ENCODE measurements at places on chromosomes 13 and 19. TPM values are rescaled to one million over a fixed set of nuclear protein-coding genes. Genes with fewer than 3 reads are reported as not detected.

DNA sequence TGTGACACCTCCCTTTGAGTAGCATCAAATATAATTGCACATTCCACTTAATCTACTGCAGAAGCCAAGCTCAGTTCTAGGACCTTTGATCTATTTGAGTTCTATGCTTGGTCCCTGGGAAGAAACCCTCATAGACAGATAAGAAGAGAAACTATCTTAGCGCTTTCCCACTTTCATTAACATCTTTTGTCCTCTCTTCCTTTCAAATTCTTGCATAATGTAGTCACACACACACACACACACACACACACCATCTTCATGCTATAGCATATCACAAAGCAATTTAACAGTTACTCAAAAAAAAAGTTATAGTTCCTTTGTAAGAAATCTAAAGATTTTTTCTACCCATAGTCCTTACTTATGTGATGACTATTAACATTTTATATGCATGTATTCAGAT, 735.9 kb upstream of the PCDH9 start:
- DNase-seq, result no peak

GRCh38 chr13:75628801-75629200, 7.3 kb upstream of the LMO7 start:
- no peak for DNase-seq

- no peak for DNase-seq
Observed at GRCh38 chr13:28137596-28137995, 749 bp upstream of the PAN3 start.

DNA sequence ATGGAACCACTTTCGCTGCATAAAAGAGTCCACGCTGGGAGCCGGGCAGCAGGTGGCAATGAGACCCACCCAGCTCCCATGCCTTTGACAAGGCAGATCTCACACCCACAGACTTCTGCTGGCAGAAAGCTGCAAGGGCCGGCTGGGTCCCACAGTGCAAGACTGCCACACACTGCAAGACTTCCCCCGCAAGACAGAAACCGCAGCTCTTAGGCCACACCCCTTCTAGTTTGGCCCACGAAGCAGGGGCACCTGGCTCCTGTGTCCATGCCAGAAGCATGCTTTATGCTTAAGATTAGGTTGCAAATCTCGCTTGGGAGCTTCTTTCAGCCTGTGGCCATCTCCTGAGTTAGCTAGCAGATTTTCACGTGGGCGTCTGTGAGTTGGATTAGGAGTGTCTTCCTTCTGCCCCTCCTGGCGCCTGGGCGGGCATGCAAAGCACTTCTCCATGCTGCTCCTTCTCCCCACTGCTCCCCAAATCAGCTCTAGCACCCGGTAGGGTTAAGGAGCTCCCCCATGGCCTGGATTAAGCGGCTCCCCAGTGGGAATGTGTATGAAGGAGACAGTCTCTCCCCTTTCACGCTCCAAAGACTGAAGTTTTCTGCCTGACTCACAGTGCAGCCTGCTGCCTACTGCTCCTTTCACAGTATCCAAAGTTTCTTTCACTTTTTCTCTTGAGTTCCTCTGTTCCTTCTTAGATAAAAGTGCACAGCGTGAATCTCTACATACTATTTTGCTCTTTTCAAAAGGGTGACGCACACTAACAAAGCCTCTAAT, 17.7 kb downstream of the GPC6 start:
- DNase-seq, result no peak

EFNA2 gene
- polyA plus RNA-seq, result not detected

- no peak for DNase-seq
Observed at GRCh38 chr13:47327861-47328260, 431.0 kb upstream of the HTR2A start.

- DNase-seq, result no peak
Observed at GRCh38 chr19:2631213-2631821, 71.2 kb downstream of the GNG7 start.

GRCh38 chr13:114079601-114080536, 52.6 kb downstream of the RASA3 start:
- peak; percentile 28 for DNase-seq

AMH gene
- polyA plus RNA-seq, result 0.10 TPM

USHBP1 gene
- 12.4 TPM for polyA plus RNA-seq

DNA sequence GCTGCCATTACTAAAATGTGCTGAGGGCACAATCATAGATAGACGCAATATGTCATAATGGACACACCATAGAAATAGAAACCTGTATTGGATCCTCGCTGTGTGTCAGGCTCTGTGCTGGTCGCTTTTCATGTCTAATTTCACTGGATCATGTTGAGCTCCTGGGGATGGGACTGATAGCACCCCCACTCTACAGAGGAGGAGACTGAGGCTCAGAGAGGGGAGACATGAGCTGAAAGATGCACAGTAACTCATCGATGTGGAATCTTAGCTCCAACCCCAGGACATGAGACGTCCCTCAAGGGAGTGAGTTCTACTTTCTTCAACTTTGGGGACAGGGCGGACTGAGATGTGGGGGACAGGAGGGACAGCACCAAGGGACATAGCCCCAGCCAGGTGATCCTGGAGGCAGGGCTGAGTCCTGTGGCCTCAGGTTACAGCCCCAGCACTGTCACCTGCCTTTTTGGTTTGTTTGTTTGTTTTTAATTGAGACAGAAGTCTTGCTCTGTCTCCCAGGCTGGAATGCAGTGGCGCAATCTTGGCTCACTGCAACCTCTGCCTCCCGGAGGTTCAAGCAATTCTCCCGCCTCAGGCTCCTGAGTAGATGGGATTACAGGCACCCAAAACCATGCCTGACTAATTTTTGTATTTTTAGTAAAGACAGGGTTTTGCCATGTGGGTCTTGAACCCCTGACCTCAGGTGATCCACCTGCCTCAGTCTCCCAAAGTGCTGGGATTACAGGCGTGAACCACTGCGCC, 6.6 kb upstream of the GIPC1 start:
- no peak for DNase-seq

DEDD2 gene
- 18.3 TPM for polyA plus RNA-seq

DNA sequence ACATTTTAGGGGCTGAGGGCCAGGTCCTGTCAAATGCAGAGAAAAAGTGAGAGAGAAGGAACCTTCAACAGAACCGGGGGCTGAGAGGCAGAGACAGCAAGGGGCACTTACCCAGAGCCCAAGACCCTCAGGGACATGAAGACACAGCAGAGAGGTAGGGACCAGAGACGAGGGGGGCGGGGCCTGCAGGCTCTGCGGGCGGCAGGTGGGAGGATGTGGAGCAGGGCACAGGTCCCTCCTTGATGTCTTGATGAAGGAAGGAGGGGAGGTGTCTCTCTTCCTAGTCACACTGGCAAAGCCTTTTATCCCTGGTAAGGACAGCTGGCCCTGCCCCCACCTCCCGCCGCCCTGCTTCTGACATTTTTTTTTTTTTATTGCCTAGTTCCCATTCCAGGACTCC, at the start of gene KLK14:
TSS of gene KLK14 (minus strand) at position 277 of the 400 bp plus-strand sequence. CDS start at position 4, 273 bp downstream.
- DNase-seq, result no peak

- DNase-seq, result no peak
Observed at GRCh38 chr19:33473653-33474305, 47.8 kb downstream of the PEPD start.

FGF14 gene
- polyA plus RNA-seq, result 0.80 TPM

PPP2R1A gene
- 294 TPM for polyA plus RNA-seq

DNA sequence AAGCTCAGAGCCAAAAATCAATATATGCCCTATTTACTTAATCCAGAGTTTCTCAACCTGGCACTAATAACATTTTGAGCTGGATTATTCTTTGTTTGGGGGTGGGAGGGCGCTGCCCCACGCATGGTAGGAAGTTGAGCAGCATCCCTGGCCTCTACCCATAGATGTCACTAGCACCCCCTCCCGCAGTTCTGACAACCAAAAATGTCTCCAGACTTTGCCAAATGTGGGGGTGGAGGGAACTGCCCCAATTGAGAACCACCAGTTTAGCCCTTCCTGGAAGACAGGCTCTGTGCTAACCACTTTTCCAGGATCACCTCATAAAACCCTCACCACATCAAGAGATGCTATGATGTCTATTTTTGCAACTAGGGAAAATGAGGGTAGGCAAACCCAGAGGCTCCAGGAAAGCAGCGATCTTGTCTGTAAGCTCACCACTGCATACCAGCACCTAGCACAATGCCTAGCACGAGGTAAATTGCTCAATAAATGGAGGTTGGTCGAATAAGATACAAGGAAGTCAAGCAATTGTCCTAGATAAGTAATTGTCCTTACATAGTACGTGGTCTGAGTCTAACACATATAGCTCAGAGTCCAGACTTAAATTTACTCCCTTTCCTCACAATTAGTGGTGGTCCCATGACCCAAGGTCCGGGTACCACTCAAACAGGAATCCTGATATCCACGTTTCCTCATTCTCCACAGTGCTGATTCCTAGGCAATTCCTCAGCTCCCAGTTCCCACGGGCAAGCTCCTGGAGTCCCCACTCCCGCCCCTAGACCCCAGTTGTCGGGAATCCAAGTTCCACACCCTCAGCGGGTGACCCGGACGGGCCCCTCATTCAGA, 892 bp downstream of the TRIR start:
- no peak for DNase-seq

- DNase-seq, result no peak
Observed at GRCh38 chr19:8224394-8225145, 15.4 kb downstream of the CERS4 start.

CHERP gene
- polyA plus RNA-seq, result 11.6 TPM

DNA sequence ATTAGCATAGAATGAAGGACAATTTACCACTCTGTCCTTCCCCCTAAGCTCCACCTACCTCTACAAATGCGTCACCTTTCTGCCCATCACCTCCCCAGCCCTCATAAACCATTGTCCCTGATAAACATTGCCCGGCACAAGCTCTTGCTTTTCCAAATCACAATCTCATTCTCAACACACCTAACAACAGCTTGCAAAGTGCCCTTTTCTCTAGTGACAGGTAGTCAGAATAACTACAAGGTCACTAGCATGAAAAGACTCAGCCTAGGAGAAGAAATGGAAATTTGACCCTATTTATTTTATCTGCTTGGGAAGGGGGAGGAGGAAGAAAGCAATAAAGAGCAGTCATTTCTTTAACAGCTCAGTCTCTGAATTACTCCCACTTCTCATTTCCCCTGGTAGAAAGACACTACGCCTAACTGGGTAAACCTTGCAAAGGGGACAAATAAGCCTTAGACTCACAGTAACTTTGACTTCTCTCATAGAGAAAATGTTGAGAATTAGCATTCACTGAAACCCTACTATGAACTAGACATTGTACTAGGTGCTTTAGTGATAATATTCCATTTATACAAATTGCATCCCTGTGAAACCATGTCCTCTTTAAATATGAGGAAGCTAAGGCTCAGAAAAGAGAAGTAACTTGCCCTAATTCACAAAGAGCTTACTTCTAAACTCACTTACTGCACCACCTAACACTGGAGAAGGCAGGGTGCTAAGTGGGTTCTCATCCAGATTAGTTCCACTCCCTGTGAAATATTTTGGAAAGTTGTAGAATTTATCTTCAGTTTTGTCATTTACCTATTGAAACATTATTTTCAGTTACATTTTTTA, 116.2 kb upstream of the FNDC3A start:
- no peak for DNase-seq

- DNase-seq, result no peak
Observed at GRCh38 chr13:21100994-21101757, 39.8 kb upstream of the LATS2 start.

ELOF1 gene
- polyA plus RNA-seq, result 70.3 TPM

SIAH3 gene
- polyA plus RNA-seq, result not detected

FOSB gene
- 1.4 TPM for polyA plus RNA-seq

ITGBL1 gene
- polyA plus RNA-seq, result 0.15 TPM

DNA sequence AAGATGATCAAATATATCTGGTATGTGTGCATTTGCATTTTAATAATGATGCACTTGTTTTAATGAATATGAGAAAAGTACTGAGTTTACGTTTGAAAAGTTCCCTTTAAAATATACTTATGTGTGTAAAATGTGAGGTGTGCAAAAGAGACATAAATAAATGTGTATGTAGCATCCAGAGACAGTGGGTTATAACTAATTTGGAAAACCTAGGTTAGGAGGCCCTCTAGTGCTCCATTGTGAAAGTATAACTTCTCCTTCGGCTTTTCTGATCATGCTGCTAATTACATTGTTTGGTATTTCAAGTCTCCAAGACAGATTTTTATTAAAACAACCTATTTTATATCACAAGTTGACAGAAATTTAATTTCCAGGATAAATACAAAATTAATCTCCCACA, 30.1 kb downstream of the SCEL start:
- DNase-seq, result no peak

ZNF793 gene
- 4.9 TPM for polyA plus RNA-seq

DNA sequence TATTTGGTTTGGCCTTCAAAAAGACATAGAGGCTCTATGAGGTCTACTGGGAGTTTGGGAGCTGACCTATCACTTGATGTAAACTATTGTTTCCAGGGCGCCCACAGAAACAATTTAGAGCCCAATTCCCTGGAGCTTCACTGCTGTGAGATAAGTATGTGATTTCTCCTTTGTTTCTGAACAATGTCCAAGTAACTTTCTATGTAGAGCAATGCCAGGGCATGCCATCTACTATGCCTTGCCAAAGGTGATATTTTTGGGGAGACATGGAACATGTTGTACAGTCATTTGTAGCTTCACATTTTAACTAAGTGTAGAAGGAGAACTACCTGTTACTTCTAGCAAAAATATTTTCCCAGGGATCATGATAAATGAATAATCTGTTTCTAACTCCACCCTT, 872.6 kb downstream of the GPC5 start:
- no peak for DNase-seq

DNA sequence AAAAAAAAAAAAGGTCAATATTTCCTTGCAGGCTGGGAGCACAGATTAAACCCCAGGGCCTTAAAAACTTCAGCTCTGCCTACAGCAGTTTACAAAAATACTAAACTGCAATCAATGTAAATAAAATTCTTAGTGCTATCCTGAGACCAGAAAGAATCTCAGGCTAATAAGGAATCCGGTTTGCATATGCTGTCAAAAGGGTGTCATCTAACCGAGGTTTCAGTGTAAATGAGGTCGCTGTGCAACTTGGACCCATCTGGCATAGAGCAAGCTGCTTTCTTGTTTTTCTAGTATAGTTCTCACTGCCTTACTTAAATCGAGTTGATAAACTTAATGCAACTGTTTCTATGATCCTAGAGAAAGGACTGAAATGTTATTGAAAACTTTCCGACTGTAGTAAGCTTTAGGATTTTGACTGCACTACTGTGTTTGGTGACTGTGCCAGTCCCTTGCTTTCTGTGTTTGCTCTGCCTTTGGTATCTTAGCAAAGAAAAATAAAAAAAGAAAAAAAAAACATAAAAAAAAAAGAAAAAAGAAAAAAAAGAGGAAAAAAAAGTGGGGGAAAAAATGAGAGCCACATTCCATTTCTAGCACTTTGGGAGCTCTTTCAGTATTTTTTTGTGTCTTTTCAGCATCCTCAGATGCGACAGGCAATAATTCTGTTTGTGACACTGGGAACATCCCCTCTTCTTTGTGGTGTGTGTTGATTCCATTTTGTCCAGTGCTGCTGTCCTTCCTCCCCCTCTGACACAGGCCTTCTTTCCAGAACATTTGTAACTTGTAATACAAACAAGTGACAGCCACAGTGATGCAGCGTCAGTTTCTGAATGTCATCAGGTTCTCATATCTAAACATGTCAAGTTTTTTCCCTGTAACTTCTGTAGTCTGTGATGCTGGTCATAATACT, 340.5 kb downstream of the ZNF536 start:
- no peak for DNase-seq

DNA sequence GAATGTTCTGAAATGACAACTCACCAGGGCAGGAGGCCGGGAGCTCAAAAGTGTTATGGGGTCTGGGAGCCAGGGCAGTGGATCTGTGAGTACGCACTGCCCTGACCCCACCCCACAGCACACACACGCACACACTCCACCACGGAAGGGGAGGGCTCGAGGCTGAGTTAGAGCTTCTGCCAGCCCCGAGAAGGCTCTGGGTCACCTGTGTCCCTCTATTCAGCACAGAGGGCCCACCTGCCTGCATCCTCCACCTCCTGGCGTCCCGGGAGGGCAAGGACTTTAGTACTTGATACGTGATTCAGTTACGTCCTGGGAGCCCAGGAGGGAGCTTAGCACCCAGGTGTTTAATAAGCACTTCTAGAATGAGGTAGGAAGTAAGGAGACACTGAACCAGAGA, 190.0 kb upstream of the GPR12 start:
- DNase-seq, result no peak

All from heart left ventricle (tissue), 16 donors.